H4 (cell line): ENCODE measurements at places on chromosomes 1 and 21.

DNA sequence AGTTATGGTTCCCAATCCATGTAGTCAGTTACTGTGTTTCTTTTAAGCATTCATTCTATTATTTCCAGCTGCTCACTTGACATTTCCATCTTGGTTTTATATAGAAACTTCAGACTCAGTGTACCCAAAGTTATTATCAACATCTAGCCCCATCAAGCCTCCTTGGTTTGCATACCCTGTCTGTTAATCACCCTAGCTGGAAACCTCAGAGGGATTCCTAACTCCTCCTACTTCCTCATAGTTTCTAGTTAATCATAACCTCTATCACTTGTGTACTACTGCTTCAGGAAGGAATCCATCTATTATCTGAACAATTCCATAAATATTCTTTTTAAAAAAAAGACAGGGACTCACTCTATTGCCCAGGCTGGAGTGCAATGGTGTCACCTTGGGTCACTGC is 293.3 kb downstream of the SDCCAG8 start:
- no peak for DNase-seq

DNA sequence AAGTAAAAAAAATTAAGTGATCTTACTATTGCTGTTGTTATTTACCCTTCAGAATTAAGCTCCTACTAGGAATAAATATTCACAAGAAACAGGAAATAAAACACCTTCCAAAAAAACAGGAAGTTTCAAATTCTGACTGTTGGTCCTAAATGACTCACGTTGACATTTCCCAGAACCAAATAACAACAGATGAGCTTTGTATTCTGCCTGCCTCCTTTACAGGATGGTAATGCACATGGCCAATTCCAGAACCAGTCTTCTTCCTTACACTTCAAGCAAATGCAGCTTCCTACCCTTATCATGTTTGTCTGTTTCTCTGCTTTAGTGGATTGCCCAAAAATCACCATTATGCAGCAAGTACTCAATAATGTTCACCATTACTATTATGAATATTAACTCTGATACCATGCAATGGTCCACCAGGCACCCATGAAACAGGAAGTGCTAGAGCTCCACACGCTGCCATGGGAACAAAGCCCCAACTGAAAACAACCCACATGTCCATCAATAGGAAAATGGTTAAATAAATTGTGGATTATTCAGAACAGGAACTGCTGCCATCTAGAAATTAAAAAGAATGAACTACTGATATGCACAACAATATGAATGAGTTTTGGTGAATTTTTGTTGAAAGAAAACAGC is 8.9 kb downstream of the CASP9 start:
- DNase-seq: no peak

DNA sequence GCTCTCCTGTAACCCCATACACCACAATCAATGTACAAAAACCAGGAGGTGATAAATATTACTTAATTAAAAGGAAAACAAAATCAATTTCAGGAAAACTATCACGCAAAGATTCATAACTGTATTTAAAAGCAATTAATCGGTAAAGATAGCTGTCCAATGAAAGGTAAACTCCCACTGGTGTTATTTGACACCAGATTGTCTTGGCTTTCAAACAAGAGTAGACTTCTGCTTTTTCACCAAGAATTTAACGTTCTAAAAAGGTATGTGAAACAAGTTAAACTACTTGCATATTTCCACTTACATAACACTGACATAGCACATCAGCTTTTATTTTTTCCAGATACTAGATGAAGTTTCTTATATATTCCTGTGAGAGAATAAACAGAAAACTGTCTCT is 3.5 kb downstream of the PLPP3 start:
- DNase-seq: no peak

- DNase-seq: no peak
Observed at GRCh38 chr1:12173631-12174121, 6.9 kb downstream of the TNFRSF1B start.

DNA sequence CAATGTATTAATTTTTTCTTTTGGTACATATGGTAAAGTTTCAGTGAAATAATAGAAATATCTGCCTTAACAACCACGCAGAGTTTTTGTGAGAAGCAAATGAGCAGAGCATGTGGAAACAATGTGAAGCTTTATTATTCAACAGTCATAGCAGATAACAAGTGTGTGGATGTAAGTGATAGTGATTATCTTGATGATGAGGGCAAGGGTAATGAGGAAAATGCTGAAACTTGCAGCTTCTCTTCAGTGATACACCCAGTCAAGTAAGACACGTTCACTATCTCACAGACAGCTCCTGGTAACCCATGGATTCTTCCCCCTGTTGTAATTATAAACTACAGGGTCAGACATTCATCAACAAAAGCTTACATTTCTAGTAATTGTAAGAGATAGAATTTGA is 14.6 kb upstream of the OR2L5 start:
- no peak for DNase-seq

DNA sequence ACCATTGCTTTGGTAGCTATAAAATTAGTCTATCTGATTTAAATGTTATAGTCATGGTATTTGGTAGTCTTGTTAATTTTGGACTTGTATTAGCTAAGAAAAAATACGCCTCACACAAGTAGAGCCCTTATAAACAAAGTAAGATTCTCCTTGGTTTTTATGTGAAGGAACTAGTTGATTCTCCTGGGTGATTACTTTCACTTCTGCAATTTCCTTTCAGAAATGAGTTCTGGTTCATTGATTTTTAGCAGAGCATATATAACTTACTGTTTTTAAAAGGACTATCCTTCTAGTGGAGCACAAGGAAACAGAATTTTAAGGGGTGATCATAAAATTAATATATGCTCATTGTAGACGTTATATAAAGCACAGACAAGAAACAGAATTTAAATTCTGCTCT is 120.1 kb downstream of the BACH1 start:
- DNase-seq: no peak

GRCh38 chr1:153728305-153729066 is 636 bp downstream of the INTS3 start:
- peak; percentile 51 for DNase-seq

- no peak for DNase-seq
Observed at GRCh38 chr1:113669988-113670387, 89.3 kb downstream of the PHTF1 start.

DNA sequence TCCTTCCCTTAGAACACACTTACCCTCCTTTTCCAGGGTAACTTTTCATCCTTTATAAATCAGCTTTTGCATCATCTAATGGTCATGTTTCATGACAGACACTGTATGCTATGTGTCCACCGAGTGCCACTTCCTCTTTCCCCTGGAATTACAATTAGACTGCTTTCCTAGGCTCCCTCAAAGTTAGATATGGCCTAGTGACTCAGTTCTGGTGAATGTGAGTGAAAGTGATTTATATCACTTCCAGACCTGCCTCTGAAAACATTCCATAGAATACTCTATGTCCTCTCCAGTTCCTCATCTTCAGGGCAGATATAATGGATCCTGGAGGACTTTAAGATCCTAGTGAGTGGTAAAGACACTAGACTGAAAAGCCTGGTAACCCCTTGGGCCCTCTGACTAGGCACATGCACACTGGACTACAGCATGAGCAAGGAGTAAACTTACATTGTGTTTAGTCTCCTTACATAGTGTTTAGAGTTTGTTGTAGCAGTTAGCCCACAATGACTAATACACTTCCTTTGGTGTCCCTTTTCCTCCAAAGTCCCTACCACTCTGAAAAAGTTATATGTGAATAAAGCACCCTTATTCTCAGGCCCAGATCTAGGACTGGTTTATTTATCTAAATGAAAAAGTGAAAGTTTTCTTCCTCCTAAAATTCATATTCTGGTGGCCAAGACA is 59.3 kb downstream of the GPR88 start:
- DNase-seq: peak; percentile 70

DNA sequence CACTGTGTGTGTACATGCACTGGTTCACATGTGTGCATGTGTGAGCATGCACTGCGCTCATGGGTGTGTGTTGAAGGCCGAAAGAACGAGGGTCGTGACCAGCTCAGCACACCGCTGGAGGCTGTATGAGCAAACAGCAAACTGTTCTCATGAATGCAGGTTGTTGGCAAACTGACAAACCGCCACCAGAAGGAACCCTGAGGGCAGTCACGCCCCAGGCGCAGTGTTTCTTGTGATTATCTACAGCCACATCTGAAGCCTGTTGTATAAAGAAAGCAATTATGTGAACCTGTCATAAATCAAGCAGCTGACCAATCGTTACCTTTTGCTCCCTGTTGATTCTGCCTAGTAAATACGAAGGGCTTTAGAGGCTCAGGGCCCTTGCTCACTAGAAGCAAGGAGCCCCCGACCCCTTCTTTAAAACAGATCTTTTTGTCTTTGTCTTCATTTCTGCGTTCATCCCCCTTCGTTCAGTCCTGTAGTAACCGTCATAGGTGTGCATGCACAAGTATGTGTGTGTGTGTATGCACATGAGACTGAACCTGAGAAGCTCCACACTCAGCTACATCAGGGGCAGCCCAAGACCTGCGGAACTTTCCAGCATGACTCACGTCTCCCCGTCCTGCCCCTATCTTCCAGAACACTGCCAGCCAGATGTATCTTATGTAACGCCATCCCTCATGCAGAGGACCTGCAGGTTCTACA is 16.8 kb upstream of the RIPK4 start:
- DNase-seq: peak; percentile 91

DNA sequence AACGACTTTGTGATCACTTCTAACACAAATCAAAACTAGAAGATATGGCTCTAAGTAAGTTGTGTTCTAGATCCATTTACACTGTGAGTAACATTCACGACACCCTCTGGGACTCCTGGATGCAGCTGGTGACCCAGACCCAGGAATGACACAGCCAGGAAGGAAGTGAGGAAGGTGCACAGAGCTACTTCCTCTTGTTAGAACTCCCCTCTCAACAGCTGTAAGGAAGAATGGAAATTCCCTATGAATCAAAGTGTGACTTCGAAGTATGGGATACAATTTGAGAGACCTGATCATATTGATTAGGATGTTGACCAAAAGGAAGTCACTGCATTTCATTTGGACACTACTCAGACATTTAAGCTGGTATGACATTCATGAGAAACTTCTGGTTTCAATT is 185.3 kb downstream of the NRIP1 start:
- DNase-seq: no peak

- DNase-seq: peak; percentile 84
Observed at GRCh38 chr1:201480231-201481003, 11.4 kb upstream of the PHLDA3 start.

GRCh38 chr21:37365517-37366481 is 774 bp upstream of the DYRK1A start:
- peak; percentile 35 for DNase-seq

- DNase-seq: no peak
Observed at GRCh38 chr1:232900818-232901217, 49.6 kb upstream of the NTPCR start.

DNA sequence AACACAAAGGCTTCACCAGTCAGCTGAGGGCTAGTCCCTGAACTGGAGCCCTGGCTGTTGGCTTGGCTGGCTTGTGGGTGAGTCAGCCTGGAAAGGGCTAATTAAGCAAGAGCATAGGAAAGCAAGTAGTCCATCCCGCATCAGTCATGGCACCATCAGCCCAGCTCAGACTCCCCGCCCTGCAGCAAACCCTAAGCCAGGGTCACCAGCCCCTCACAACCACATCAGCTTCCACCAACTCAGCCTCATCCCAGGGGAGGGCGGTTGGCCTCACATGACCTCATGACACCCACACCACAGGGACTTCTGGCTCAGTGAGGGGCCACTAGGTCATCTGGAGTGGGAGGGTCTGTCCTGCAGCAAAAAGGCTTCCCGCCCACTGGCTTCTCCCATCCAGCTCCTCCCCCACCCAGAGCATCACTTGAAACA is 7.0 kb upstream of the SPATC1L start:
- DNase-seq: peak; percentile 38

DNA sequence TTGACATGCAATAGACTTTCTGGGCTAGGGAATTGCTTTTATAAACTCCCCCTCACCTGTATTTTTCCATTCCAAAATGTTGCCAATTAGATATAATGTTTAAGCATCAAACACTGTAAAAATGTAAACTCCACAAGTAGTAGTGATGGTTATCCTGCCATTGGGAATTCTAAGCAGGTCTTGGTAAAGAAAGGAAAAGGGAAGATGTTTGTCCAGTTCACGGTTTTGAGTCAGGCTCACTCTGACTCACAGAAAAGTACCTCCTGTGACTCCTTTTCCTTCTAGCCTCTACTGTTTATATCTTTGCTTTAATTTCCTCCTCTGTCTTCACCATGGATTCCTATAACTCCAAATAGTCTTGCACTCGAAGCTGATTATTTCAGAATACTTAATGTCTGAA is 19.0 kb upstream of the PTPN14 start:
- no peak for DNase-seq

DNA sequence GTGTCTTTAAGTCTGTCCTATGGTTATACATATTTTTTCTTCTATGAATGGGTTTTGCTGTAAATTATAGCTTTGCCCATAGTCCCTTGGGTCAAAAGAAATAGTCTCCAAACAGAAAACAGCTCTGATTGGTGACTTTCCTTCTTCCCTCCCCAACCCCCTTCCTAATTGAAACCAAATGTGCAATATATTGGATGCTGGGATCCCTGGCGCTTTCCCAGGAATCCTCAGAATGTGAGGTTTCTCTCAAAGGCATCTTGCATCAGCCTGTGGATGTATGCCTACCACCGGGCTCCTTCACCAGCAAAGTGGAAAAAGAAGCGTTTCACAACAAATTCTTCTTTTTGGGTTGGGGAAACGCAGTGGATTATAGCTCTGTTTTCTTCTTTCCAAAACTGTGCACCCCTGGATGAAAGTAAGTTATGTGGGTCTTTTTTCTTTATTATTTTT is at the start of gene DDR2:
Gene DDR2, plus strand, starts transcription at position 248 of the 450 bp plus-strand sequence. CDS start 86,600 bp downstream, outside the sequence.
- peak; percentile 87 for DNase-seq

DNA sequence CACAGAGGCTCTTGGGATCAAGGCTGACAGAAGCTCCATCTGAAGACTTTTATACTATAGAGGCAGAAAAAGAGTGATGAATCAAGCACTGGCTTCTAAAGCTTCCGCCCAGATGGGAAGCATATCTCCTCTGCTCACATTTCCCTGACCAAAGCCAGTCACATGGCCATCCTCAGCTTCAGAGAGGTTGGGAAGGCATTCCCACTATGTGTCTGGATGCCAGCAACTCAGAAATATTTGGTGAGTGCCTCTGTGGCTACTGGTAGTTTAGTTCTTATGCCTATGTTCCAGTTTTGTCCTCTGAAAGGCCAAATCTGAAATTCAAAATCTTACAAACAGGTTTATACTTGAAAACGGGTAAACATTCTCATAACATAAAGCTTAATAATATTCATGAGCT is 9.9 kb upstream of the DISC1 start:
- no peak for DNase-seq

DNA sequence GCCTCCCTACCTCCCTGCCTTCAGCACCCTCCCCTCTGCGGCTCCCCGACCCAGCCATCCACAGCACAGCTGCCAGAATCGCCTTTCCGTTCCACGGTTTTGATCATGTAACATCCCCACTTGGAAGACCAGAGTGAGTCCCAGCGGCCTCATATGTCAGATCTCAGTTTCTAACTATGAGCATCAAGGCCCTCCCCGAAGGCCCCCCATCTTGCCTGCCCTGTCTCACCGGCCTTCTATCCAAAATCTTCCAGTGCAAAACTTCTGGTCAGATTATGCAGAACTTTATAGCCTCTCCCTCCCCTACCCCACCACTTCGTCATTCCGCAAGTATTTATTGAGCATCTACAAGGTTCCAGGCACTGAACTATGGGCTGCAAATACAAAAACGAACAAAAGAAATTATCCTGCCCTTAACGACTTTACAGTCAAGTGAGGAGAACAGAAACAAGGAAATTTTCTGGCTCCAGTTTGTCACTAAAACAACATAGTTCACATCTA is 20.3 kb upstream of the LMX1A start:
- no peak for DNase-seq
